Astrocyte of the spinal cord (primary cell): ENCODE measurements at places on chromosomes 2 and 18.
A peak's percentile ranks its signal among the peaks of the same experiment; 100 is the strongest.

DNA sequence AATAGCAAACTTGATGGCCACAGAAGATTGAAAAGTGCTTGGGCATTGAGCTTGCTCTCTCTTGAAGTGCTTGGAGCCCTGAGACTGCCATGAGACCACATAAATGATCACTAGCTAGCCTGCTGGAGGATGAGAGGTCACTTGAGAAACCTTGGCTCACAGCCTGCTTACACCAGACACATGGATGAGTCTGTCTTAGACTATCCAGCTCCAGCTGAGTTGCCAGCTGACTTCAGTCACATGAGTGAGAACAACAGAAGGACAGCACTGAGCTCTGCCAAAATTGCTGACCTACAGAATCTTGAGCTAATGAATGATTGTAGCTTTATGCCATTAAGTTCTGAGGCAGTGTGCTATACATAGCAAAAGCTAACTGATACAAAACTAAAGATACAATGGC, 18.1 kb downstream of the NABP1 start:
- peak; percentile 89 for DNase-seq

- peak; percentile 42 for DNase-seq
Observed at GRCh38 chr2:70247364-70248180, 856 bp downstream of the TIA1 start.

DNA sequence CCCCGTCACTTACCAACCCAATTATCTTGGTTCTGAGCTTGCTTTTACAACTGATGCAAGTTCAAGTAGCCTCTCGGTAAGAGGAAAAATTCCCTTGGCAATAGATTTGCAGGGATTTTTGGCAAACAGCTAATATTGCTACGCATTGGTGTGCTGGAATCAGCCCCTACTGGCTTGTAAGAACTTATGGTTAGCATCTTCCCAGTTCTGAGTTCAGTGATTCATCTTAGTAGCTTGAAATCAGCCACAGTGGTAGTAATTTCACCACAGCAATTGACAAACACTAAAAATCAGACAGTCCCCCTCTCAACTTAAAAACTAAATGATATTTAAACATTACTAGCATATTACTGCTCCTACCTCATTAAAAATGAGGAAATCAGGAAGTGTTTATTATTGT, 5.9 kb upstream of the RAX start:
- DNase-seq = no peak

- no peak for DNase-seq
Observed at GRCh38 chr2:109715313-109715805, 78.7 kb upstream of the RGPD5 start.

DNA sequence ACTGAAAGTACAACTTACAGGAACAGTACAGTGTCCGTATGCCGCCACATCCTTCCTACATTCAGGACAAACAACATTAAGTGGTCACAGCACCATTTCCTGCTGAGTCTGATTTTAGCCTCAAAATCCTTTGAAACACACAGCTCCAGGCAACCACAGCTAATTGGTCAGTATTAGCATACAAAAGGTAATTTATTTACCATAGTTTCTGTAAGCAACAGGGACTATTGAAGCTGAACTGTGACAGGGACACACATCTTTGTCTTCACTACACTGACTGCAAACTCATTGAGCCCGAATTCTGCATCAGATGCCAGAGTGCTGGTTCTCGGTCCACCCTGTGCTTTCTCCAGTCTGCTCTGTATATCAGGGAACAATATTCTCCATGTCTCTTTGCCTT, 151.8 kb downstream of the ST6GAL2 start:
- DNase-seq = no peak

DNA sequence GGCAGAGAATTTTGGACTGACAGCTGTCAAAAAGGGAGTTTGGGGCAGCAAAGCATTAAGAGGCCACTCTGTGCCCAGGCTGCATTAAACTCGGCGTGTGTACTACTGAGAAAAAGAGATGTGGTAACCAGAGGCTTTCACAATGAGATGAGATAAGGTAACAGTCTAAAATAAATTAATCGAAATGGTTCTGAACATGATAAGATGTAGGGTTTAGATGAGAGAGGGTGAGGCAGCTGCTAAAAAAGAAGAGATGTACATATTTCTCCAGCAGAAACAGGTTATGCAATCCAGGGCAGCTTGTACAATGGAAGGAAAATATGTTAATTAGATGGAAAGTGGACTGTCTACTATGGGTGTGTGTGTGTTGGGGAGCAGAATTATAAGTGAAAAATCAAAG, 39.2 kb upstream of the ACTR3 start:
- DNase-seq = no peak

- no peak for DNase-seq
Observed at GRCh38 chr2:8477552-8478470, 204.0 kb upstream of the ID2 start.

GRCh38 chr2:169066897-169067296, 2.5 kb upstream of the DHRS9 start:
- no peak for DNase-seq

DNA sequence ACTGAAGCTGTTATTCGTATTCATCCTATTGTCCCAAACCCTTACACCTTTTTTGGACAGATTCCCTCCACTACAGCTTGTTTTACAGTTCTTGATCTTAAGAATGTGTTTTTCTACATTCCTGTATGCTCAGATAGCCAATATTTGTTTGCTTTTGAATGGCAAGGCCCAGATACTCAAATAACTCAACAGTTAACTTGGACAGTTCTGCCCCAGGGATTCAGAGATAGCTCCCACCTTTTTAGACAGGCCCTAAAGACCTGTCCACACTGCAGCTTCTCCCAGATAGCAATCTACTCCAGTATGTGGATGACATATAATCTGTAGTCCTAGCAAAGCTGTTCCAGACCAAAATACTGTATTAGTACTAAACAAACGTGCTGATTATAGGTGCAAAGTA, 7.1 kb upstream of the AGXT start:
- no peak for DNase-seq

GRCh38 chr2:46350029-46350689, 53.0 kb downstream of the EPAS1 start:
- DNase-seq = peak; percentile 2

- no peak for DNase-seq
Observed at GRCh38 chr2:44839370-44839769, 102.1 kb upstream of the SIX3 start.

DNA sequence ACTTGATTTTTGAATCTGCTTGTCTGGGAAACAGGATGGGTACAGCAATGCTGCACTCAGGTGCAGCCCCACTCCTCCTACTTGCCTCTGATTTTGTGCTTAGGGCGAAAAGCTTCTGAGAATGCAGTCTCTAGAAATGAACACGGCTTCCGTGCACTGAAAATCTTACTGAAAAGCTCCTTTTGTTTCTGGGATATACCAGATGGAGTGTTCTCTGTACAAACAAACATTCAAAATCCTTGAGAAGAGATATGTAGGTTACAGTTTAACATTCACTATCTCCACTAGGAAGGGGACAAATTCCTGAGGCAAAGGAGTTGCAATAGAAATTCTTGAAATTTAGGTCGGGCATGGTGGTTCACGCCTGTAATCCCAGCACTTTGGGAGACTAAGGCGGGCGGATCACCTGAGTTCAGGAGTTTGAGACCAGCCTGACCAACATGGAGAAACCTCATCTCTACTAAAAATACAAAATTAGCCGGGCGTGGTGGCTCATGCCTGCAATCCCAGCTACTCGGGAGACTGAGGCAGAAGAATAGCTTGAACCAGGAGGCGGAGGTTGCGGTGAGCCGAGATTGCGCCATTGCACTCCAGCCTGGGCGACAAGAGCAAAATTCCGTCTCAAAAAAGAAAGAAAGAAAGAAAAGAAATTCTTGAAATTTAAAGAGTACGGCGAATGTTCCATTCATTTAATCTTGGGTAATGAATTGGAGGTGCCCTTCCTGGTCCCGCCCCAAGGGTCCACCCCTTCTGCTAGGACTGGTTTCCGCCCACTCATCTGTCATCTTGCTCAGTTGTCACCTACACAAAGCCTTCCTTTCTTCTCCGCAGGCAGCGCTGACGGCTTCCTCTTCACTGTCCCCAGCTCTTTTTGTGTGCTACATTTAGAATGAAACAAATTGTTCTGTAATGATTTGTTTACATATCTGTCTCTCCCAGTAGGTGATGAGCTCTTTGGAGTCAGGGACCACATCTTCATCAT, 92.4 kb downstream of the SOCS6 start:
- DNase-seq = no peak

DNA sequence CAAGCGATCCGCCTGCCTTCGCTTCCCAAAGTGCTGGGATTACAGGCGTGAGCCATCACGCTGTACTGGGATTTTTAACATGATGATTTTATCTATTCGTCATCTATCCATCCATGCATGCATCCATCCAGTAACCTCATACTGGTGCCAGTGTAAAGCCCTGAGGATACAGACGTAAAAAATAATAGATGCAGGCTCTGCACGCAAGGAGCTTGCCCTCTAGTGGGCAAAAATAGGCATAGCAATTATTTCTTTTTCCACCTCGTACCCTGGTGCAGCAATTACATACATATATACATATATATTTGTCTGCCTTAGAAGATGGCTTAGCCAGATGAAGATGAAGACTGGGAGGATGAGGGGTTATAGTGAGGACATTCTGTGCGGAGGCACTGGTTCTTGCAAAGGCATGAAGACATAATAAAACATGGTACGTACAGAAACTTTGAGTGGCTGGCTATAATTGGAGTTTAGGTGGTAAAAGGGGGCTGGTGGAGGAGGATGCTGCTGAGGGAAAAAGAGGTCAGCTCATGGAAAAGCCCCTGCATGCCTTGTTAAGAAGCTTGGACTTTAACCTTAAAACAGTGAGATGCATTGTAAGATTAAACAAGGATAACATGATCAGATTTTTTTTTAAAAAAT, 19.6 kb upstream of the RPIA start:
- DNase-seq = peak; percentile 62

DNA sequence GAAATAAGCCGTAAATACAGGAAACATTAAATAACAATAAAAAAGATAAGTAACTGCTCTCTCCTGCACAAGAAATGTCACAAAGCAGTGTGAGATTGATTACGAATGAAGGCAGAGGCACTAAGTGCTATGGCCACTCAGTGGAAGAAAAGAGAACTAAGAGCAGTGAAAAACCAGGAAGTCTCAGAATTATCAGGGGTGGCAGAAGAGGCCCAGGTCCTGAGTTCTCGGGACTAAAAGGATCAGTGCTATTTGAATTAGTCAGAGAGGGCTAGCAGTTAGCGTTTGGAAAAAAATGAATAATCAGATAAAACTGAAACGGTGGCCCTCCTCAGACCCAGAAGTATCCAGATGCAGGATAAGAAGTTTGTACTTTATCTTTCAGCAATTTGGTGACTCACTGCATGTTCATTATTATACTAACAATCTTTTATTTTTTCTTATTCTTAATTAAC, 367.1 kb downstream of the ZEB2 start:
- DNase-seq = peak; percentile 45

- DNase-seq = no peak
Observed at GRCh38 chr18:36862182-36862581, 33.3 kb downstream of the KIAA1328 start.

DNA sequence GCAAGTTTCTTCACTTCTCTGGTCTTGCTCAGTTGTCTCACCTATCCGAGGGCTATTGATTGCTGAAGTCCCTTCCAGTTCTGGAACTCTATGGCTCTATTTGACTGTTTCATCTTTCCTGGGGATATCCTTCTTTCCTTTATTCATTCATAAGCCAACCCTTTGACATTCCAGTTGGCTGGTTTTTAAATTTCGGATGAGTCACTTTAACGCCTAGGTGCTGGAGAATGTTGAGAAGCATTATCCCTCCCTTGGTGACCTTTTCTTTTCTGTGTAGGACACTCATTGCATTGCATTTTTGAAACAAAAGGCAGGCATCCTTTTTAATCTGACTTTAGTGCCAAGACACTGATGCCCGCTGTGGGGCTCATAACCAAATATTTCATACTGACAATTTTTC, 307.1 kb downstream of the TSN start:
- DNase-seq = no peak

DNA sequence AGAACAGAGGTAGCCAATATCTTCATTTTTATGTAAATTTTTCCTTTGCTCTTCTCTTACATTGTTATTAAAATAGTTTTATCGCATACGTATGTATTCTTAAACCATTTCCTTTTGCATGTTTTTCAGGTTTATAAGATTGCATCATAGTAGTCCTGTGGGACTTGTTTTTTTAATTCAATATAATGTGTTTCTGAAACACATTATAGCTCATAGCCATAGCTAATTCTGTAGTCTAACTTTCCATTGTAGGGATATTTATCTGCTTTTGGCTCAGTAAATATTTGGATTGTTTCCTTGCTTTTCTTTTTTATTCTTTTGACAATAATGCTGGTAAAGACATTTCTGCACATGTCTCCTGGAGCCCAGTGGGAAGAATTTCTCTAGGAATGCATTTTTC, 484.3 kb downstream of the PTPRM start:
- DNase-seq = peak; percentile 41

GRCh38 chr2:232592772-232593395, 40.5 kb upstream of the EFHD1 start:
- peak; percentile 90 for DNase-seq

- no peak for DNase-seq
Observed at GRCh38 chr2:55807900-55808299, 114.3 kb upstream of the PNPT1 start.

GRCh38 chr18:35029770-35030169, 11.4 kb upstream of the MAPRE2 start:
- no peak for DNase-seq

DNA sequence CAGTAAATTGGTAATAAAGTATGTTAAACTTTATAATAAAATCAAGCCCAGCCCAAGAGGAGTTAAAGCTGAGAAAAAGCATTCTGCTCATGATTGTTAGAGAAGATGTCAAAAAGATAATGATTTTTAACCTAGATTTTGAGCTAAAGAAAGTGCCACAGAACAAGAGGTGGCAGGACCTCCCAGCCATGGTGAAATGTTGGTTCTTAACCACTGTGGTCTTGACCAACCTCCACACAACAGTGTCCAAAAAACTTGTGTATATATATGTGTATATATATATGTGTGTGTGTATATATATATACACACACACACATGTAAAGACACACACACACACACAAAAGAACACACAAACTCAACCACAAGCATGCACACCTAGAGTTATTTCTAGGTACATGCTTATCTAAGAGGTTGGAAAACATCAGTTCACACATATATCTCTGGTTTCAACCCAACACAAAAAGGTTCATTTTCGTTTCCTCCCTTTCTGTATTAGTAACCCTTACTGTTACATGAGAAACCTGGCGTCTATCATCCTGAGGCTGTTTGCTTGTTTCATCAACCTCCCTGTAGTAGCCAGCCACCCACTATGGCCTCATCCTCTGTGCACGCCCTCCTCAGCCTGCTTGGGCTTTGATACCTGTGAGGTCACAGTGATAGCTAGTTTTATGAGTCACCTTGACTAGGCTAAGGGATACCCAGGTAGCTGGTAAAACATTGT, 631.8 kb upstream of the ID2 start:
- DNase-seq = no peak

GRCh38 chr2:19786408-19787058, 115.2 kb downstream of the TTC32 start:
- DNase-seq = peak; percentile 58
